Activated naive CD4-positive, alpha-beta T cell (primary cell): ENCODE measurements at places on chromosomes 16 and 17.

DNA sequence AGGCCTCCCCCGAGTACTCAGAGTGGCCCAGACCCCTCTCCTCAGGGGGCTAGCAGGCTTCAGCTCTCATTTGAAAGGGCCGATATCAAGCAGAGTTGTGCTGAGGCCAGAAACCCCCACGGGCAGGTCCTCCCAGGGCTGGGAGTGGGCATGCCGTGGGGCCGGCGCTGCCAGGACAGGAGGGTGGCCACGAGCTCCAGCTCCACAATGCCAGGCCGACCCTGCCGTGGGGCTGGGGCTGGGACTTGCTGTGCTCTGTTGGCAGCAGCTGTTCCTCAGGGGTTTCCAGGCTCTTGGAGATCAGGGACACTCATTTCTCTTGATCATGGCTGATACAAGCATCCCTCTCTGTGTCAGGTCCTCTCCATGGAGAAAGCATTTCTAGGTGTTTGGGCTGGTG is 3.2 kb upstream of the NPB start:
- no peak for DNase-seq

DNA sequence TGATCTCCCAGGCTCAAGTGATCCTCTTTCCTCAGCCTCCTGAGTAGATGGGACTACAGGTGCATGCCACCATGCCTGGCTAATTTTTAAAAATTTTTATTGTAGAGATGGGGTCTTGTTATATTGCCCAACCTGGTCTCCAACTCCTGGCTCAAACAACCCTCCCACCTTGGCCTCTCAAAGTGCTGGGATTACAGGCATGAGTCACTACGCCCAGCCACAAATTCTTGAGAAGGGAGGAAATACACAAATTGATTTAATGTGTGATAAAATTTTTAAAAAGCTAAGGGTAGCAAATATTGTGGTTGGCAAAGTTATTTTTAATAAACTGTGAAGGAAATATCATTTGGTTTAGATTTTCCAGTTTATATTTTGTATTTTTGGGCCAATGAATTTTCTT is 9.6 kb downstream of the ITGAD start:
- DNase-seq = no peak

- peak; percentile 52 for DNase-seq
Measured at GRCh38 chr17:78736526-78737079, 45.5 kb downstream of the CYTH1 start.

DNA sequence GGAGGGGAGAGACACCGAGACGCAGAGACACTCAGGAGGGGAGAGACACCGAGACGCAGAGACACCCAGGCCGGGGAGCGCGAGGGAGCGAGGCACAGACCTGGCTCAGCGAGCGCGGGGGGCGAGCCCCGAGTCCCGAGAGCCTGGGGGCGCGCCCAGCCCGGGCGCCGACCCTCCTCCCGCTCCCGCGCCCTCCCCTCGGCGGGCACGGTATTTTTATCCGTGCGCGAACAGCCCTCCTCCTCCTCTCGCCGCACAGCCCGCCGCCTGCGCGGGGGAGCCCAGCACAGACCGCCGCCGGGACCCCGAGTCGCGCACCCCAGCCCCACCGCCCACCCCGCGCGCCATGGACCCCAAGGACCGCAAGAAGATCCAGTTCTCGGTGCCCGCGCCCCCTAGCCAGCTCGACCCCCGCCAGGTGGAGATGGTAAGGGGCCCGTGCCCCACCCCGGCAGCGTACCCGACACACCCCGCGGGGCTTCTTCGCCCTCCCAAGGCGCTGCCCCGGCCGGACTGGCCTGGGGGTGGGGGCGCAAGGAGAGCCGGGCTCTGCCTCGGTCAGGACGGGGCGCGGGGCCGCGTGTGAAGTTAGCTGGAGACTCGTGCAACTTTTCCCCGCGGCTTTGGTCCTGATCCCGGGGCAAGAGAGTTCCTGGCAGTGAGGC is 427 bp downstream of the PPP1R1B start:
- no peak for DNase-seq

GRCh38 chr16:648781-649589 is at the start of gene WDR90:
TSS of gene WDR90 (plus strand) at chr16:649365. CDS start at chr16:649417, 52 bp downstream.
- peak; percentile 78 for DNase-seq

DNA sequence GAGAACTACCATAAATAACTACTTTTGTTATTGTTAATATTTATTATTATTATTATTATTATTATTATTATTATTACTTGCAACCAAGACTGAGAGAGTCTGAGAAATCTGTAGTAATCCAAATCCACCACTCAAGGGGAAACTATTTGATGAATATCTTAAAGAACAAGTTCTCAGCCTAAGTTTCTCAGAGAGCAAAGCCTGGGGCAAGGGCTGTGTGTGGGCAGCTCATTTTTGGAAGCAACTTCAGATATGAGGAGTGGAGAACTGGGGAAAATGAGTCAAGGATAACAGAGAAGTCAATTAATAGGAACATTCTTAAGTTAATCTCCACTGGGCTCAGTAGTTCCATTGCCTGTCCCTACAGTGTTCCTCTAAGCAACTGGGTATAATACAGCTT is 57.1 kb upstream of the KCNJ16 start:
- DNase-seq = no peak

GRCh38 chr17:5931616-5932015 is 138.6 kb upstream of the WSCD1 start:
- DNase-seq = no peak

DNA sequence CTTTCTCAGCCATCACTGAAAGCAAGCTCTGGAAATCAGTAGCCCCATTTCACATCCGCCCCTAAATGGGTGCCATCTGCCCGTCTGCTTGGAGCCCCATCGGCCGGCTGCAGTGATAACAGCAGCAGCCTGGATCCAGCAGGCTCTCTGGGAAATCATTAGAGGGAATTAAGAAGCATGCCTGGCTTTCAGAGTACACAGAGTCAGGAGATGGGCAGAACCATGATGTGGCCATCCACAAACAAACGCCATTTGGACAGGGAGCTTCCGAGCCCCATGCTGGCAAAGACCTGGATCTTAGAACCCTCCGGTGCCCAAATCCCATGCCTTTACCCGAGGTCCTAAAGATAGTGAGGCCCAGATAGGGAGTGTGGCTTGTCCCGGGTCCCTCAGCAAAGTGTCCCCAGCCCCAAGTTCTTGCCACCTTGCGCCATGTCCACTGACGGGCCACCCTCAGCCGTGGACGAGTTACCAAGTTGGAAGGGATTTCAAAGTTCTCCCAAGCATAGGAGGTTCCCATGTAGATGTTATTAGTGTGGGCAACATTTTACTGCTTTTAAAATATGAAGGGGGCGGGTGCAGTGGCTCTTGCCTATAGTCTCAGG is 1.0 kb upstream of the LITAF start:
- no peak for DNase-seq

DNA sequence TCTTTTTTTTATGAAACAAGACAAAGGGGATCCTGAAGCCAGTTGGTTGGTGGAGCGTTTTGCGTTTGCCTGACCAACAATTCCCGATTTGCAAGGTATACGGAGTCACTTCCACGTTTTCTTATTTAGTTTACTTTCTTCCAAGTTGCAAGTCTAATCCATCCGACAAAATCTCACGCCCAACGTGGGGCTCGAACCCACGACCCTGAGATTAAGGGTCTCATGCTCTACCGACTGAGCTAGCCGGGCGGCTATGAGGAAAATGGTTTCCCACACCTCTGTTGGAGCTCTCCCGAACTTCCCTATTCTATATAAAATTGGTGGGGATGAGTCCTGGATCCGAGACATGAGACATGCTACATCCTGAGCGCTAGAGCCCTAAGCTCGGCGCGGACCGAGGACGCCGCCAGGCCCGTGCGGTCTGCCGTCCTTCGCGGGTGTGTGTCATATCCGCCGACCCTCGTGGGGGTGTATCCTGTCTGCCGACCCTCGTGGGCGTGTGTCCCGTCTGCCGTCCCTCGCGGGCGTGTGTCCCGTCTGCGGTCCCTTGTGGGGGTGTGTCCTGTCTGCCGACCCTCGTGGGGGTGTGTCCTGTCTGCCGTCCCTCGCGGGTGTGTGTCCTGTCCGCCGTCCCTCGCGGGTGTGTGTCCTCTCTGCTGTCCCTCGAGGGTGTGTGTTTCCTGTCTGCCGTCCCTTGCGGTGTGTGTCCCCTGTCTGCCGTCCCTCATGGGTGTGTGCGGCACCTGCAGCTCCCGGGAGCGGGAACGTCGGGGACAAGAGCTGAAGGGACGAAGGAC is 22.6 kb downstream of the ZNF213 start:
- no peak for DNase-seq

GRCh38 chr16:84367750-84368307 is 509 bp upstream of the ATP2C2 start:
- no peak for DNase-seq

- no peak for DNase-seq
Measured at GRCh38 chr17:47615766-47616424, 33.8 kb upstream of the KPNB1 start.

GRCh38 chr17:2925011-2925410 is 128.8 kb downstream of the RAP1GAP2 start:
- no peak for DNase-seq

DNA sequence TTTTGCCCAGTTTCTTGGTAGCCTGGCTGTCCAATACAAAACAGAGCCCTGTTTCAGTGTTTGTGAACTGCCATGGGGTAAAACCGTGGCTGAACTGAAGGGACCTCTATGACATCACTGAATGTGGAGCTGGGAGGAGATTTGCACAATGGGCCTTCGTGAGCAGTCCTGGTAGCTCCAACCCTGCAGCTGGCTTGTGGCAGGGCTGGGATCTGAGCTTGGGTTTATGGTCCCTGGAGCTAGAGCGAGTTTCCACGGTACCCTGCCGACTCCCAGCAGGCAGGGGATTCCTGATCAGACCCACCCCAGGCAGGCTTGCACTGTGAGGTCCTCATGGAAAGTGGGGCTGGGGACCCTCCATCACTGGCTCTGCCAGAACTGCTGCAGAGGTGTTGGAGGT is 247.0 kb downstream of the GSG1L start:
- DNase-seq = no peak

DNA sequence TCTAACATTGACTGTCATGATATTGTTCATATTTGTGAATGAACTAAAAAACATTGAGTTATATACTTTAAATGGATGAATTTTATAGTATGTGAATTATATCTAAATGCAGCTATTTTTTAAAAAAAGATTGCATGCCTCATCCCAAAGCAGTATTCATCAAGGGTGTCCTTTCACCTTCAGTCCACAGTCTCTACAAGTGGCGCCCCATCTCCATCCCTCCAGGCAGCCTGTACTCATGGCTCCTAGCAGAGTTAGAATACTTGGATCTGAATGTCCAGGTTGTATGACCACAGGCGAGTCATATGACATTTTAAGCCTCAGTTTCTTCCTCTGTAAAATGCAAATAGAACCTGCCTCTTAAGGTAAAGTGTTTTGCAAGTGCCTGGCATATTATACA is 69.8 kb downstream of the TMEM100 start:
- DNase-seq = no peak

DNA sequence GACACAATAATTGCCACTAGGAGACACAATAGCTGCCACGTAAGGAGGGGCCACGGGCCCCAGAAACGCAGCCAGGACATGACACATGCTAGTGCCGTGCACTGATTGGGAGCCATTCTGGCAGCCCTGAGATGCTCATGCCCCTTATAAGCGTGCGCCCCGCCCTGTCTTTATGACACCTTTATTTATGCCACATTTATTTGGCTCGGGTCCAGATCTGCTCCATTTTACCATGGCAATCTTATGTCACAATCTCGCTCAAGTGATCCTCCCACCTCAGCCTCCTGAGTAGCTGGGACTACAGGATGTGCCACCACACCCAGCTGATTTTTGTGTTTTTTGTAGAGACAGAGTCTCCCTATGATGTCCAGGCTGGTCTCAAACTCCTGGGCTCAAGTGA is 43.8 kb upstream of the NF1 start:
- no peak for DNase-seq

DNA sequence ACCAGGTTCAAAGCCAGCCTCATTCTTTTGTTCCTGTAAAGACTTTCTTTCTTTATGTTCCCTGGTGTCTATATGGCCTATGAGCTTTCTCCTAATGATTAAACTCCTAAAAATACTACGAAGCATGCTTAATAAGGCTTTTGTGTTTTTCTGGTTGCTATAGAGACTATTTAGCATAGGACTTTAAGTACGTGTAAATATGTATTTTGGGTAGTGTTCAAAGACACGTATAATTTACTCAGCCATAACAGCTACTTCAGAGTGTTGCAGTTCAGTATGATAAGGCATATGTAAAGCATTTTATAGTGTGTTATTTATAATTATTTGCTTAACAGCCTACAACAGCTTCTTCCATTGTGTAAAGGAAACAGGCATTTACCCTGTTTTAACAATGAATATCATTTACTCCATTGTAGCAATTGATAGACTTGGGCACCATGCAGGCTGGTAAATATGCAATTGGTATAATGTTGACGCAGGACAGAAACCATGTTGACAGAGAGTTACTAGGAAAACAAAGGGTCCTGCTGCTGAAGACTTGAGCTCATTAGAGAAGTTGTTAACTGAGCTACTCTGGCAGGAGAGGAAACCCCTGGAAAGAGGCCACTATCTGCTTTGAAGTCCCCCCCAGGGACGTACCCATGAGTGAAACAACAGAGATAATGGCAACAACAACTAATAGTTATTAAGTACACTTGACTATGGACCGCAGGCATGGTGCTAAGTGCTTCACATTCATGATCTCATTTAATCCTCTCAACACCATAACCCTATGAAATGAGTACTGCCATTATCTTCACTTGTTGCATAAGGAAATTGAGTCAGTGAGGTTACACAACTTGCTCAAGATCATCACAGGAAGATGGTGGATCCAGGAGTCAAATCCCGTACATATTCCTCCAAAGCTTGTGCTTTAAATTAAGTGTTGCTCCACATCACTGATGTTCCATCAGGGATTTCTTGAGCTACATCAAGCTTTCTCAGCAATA is 342.2 kb upstream of the DYNLRB2 start:
- DNase-seq = no peak

- peak; percentile 66 for DNase-seq
Measured at GRCh38 chr17:58249270-58250133, 11.1 kb downstream of the LPO start.
